Stimulated activated CD8-positive, alpha-beta memory T cell treated with anti-CD3 and anti-CD28 coated beads, Interleukin-15, amount 100 ng/mL, for 1 hour (primary cell): ENCODE measurements at places on chromosomes 1 and 21.

DNA sequence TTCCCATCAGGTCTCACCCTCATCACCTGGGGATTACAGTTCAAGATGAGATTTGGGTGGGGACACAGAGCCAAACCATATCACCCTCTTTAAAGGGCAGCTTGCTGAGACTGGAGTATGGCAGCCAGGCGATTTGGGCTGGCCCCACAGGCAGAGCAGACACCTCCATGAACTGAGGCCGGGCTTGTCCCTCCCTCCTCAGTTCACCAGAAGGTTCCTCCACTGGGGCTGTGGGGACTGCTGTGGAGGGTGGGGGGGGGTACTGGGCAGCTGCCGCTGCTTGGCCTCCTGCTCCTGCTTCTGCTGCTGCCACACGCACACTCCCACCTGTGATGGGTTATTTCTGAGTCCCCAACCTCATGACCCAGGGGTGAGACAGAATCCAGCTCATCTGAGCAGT lies 53.9 kb upstream of the PDE9A start:
- DNase-seq: no peak

GRCh38 chr1:28885472-28885877 lies 28.9 kb upstream of the EPB41 start:
- DNase-seq: no peak

GRCh38 chr1:230976825-230977747 lies 1.6 kb downstream of the TTC13 start:
- no peak for DNase-seq

- no peak for DNase-seq
These were observed 20.5 kb upstream of the TENT5B start for GRCh38 chr1:27033043-27033746.

GRCh38 chr1:173474097-173474779 lies 2.9 kb upstream of the PRDX6 start:
- no peak for DNase-seq

GRCh38 chr1:204074274-204075138 lies 1.6 kb downstream of the SOX13 start:
- DNase-seq: no peak

GRCh38 chr1:189567890-189568289 lies 909.8 kb downstream of the BRINP3 start:
- DNase-seq: no peak

- DNase-seq: no peak
These were observed 4.9 kb downstream of the RPL11 start for GRCh38 chr1:23696335-23696989.

DNA sequence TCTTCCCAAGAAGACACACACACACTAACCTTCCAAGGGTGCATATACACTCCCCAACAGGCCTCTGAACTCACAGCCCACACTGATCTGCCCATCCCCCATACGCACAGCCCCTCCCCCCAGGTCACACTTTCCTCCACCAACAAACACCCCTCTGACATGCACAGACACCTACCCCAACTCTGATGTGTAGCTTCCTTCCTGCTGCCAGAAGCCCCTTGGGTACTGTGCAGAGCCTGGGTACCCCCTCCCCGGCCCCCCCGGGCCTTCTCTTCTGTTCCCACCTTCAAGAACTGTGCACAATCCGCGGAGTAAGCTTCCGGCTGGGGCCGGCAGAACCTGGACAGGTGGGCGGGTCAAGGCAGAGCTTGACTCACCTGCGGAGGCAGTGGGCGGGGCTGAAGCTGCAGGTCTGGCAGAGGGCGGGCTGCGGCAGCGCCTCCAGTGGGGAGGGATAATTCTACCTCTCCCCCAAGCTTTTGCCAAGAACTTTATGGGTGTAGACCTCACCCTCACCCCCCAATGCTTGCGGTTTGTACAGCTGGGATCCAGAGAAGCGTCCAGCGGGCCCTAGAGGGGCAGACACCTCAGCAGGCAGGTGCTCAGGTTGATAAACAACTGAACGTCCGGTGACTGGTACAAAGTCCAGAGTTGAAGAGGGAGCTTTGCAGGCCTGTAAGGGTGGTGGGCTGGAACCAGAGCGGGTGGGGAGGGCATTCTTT lies at the start of gene C1orf210:
C1orf210 (minus strand) TSS at position 313 of the 722 bp plus-strand sequence. CDS start 2,311 bp downstream, outside the sequence.
- no peak for DNase-seq

- DNase-seq: no peak
These were observed 127.1 kb upstream of the CACYBP start for GRCh38 chr1:174872615-174873058.

DNA sequence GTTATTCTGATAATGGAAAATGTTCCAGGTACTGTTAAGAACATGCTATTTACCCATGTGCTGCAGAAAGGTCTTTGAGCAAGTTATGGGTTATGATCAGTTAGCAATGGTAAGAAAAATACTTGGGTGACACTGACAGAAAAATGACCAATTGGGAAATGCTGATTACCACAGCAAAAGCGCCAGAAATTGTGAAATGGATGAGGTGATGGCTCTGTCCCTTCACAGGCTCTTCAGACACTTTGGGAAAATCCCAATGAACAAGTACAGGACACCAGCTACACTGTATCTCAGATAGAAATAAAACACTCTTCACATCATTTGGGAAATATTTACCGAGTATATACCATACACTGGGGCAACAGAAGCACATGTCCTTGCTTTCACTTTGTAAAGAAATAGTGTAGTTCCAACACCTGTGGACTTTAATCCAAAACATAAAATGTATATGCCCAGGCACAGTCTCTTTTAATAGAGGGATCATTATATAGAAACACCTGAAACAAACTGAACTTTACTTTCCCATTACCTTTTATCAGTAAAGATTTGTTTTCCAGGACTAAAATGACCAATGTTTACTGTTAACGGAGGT lies 13.9 kb downstream of the SOD1 start:
- no peak for DNase-seq

DNA sequence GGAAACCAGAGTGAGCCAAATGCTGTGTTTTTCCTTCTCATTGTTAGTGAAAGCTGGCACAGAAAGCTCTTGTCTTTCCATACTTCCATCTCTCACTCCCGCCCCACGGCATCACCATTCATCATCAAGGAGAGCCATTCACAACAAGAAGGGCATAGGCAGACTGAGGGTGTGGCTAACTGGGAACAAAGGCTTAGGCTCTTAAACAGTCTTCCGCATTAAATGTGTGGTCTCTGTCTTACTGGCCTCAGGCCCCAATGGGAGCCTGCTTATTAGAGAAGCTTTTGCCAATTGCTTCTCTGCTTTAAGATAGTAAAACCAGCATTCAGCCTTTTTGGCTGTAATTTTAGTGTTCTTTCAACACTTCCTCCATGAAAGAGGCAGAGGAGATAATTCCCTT lies 51.4 kb downstream of the TNFSF18 start:
- DNase-seq: no peak

GRCh38 chr1:156880473-156880872 lies 13.0 kb upstream of the PEAR1 start:
- no peak for DNase-seq

DNA sequence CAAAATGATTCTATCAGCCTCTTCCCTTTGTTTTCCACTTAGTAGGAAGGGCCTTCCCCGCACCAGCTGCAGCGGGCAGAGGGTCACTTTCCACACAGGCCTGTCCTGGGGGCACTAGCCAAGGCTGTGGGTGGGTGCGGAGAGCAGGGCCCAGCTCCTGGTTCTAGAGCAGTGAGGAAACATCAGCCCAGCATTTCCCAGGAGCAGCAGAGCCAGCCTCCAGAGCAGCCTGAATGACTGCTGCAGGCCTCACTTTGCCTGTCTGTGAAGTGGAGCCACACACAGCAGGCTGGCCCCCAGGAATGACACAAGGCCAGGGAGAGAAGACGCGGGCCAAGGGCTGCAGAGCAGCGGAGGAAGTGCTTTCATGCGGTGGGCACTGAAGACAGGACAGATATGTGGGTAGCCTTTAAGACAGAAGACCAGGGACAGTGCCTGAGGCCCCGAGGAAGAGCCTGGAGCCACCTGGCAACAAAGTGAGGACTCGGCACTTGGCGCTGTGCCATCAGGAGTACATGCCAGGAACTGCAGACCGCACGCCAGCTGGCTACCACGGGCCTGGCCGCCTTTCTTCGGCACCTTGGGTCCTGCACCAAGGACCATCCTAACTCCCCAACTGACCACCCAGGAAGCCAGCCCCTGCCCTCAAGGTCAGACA lies 42.0 kb downstream of the ACOT7 start:
- DNase-seq: no peak

DNA sequence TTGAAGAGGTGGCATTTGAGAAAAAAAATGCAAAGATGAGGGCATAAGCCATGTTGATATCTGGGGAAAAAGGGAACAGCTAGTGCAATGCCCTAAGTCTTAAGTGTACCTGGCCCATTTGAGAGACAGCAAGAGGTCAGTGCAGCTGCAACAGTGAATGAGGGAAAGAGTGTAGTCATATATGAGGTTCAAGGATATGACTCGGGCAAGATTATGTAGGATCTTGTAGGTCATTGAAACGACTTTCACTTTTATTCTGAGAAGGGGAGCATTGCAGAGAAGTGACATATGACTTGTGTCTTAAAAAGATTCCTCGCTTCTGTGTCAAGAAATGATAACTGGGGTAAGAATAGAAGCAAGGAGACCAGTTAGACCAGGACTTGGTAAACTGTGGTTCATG lies 31.0 kb downstream of the NTMT2 start:
- no peak for DNase-seq

GRCh38 chr1:181089017-181089675 lies 646 bp downstream of the IER5 start:
- DNase-seq: no peak

GRCh38 chr21:36706951-36707762 lies 8.2 kb downstream of the SIM2 start:
- DNase-seq: no peak

DNA sequence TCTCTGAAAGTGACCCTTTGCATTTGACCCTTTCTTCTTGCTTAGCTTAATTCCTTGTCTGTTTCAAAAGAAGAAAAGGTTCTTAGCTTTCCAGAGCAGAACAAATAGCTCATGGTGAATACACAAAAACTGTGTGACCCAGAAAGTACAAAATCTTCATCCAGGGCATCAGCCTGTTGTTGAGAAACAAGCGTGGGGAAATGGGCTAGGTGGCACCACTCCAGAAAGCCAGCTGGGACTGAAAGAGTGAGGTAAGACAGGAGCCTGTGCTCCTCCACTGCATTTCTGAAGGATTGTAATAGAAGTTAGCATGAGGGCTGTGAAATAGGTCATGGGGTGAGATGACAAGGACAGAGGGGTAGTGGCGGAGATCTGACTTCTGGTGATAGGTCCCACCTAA lies 45.8 kb downstream of the CYP2J2 start:
- no peak for DNase-seq

- no peak for DNase-seq
These were observed 9.5 kb upstream of the BCAR3 start for GRCh38 chr1:93690921-93691789.

- DNase-seq: no peak
These were observed 18.0 kb upstream of the PTP4A2 start for GRCh38 chr1:31955917-31956736.

GRCh38 chr1:229043115-229043514 lies 227.8 kb upstream of the RAB4A start:
- DNase-seq: no peak

GRCh38 chr1:27301052-27301422 lies 20.9 kb upstream of the TMEM222 start:
- DNase-seq: no peak

- no peak for DNase-seq
These were observed 1390.1 kb downstream of the MRPL39 start for GRCh38 chr21:24217151-24217550.

DNA sequence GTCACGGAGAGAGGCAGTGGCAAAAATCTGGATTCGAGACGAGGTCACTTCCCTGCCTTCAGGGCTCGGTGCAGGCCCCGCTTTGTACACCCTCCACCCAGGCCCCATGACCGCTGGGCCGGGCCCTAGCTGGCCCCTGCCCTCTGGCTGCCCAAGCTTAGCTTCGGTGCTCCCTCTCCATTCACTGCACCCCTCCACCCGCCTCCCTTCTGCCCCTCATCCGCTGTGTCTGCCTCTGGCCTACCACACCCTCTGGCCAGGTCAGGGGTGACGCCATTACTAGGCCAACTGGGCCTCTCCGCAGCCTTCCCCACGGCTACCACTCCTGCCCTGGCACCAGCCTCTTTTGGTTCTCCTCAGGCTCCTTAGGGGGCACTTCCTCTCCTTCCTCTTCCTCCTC lies 528 bp upstream of the CD164L2 start:
- no peak for DNase-seq

GRCh38 chr1:14320518-14320917 lies 278.0 kb upstream of the KAZN start:
- DNase-seq: no peak

GRCh38 chr1:244800821-244801220 lies 34.6 kb upstream of the COX20 start:
- DNase-seq: no peak

- DNase-seq: no peak
These were observed 11.4 kb downstream of the ZBTB48 start for GRCh38 chr1:6591222-6591621.

GRCh38 chr1:155979597-155980343 lies 1.4 kb upstream of the ARHGEF2 start:
- no peak for DNase-seq

GRCh38 chr1:88985032-88985431 lies 7.4 kb downstream of the KYAT3 start:
- no peak for DNase-seq

DNA sequence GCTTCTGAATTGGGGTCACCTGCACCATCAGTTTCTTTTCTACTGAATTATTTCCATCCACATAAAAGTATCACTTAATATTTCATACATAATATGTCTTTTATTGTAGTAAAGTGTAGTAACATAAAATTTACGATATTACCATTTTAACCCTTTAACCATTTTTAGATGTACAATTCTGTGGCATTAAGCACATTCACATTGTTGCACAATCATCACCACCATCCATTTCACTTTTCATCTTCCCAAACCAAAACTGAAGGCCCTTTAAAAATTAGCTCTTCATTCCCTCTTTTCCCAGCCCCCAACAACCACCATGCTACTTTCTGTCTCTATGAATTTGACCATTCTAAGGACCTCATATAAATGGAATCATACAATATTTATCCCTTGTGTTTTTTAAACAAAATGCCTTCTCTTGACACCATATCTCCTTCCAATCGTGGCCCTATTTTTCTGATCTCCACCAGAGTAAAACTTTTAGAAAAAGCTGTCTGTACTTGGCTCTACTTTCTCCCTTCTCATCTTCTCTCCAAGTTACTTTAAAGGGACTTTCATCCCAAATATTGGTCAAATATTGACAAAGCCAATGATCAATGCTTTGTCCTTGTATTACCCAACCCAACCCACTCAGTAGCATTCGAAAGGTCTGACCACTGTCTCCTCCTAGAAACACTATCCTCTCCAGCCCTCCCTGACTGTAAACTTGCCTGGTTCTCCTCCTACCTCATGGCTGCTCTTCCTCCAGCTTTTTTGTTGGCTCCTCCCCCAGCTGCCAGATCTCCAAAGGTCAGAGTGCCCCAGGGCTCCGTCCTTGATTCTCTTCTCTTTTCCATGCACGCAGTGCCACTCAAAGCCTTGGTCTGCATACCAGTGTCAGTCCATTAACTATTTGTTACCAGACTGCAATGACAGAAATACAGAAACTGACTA lies 44.7 kb downstream of the SLC30A10 start:
- DNase-seq: no peak

GRCh38 chr1:46461809-46462448 lies 27.7 kb upstream of the DMBX1 start:
- no peak for DNase-seq
